Activated naive CD4-positive, alpha-beta T cell treated with anti-CD3 and anti-CD28 coated beads, Interleukin-2, amount 50 U/mL, for 16 hours (primary cell): ENCODE measurements at places on chromosomes 7 and 10.

- no peak for DNase-seq
Observed at GRCh38 chr7:7505915-7506314, 29.8 kb downstream of the COL28A1 start.

DNA sequence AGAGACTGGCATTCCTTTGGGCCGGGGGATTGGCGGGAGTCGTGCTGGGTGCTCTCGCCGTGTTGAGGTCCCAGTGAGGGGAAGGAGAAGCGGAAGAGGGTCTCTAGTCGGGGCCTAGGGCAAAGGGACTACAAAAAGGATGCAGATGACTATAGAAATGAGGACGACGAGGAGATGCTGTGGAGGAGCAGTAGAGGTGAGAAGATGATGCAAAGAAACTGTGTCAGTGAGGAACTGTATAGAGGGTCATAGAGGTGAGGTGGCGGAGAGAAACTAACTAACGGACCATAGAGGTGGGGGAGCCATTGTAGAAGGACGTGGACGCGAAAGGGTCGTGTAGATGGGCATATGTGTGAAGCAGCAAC lies 324 bp downstream of the TWNK start:
- DNase-seq = no peak

DNA sequence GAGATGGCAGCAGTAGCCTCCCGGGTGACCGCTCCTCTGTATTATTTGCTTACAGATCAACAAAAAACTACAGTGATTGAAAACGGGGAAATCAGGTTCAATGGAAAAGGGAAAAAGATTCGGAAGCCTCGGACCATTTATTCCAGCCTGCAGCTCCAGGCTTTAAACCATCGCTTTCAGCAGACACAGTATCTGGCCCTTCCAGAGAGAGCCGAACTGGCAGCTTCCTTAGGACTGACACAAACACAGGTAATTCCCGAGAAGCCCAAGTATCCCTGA lies 2.2 kb downstream of the DLX6 start:
- no peak for DNase-seq

DNA sequence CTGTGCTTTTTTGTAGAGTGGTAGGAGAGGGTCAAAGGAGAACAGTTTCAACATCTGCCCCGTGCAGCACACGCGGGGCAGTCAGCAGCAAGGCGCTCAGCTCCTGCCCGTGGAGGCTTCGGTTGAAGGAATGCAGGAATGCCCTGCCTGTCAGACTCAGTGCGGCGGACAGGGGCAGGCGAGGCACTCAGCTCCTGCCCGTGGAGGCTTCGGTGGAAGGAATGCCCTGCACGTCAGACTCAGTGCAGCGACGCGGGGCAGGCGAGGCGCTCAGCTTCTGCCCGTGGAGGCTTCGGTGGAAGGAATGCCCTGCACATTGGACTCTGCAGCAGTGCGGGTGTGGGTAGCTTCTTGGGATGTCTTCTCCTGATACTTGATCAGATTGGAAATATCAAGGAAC lies 37.0 kb downstream of the PPP2R2D start:
- no peak for DNase-seq

DNA sequence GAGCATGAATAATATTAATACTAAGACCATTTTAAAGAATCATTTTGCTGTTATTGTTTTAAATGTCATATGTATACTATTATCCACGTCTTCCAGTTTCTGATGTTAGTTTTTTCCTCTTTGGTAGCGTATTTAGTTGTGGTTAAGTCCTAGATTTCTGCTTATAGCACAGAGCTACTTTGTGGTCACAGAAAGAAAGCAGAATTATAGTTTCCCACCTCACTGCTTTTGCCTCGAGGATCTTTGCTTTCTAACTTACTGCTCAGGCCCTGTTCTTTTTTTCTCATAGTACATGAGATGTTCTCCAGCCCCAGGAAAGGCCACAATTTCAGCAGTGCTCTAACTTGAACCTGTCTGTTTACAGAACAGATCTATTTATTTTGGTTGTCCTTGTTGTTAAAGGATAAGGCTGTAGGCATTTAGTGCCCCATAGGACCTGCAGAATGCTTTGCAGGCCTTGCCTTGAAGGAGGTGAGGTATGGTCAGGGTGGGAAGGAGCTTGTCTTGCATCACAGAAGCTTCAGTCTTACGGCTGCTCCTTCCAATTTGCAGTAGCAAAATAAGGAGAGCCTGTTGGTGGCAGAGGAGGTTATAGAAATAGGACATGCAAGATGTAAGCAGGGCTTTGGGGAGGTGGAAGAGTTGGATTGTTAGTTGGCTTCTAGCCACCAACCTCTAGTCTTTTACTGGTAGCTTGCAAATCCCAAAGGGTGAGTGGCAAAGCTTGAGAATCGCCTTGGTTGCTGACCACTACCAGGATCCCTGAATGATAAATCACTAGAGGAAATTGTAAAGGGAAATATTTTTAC lies 129.1 kb downstream of the LRRC4 start:
- DNase-seq = no peak

- DNase-seq = no peak
Observed at GRCh38 chr10:86344281-86344680, 22.3 kb downstream of the GRID1 start.

GRCh38 chr10:74652664-74653063 lies 173.7 kb upstream of the KAT6B start:
- no peak for DNase-seq

GRCh38 chr7:155351120-155351870 lies 53.6 kb downstream of the INSIG1 start:
- DNase-seq = no peak

DNA sequence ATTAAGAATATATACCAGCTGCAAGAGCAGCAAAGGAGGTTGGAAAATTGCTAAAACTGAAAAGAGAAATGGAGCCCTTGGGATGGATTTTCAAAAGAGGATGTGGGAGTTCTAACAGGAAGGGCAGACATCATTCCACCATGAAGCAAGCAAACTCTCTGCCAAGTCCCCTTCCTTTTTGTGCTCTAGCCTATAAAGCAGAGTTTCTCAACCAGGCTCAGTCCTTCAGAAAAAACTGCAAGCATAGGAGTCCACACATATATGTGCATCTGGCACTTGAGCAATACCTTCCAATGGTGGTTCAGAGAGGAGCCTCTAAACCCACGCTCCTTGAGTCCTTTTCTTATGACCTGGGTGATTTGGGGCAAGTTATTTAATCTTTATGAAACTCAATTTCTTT lies 98.6 kb upstream of the MKX start:
- DNase-seq = no peak

DNA sequence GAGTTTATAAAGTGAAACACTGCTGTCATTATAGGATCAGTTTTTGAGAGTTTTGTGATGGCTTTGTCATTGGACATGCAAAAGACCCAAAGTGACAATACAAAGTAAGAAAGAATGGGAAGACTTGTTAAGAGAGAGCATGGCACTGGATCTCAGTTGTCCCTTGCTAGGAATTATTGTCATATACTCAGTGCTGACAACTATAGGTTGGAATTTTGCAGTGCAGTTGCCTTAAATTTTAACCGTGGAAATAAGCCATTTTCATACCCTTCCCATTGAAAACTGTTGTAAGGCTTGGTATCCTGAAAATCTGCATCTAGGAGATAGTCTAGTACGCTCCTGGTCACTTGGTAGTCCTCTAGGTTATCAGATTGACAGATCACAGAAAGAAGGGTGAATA lies 1156.7 kb downstream of the GATA3 start:
- DNase-seq = no peak
